ENCODE measurements at places on chromosomes 11 and 22.

DNA sequence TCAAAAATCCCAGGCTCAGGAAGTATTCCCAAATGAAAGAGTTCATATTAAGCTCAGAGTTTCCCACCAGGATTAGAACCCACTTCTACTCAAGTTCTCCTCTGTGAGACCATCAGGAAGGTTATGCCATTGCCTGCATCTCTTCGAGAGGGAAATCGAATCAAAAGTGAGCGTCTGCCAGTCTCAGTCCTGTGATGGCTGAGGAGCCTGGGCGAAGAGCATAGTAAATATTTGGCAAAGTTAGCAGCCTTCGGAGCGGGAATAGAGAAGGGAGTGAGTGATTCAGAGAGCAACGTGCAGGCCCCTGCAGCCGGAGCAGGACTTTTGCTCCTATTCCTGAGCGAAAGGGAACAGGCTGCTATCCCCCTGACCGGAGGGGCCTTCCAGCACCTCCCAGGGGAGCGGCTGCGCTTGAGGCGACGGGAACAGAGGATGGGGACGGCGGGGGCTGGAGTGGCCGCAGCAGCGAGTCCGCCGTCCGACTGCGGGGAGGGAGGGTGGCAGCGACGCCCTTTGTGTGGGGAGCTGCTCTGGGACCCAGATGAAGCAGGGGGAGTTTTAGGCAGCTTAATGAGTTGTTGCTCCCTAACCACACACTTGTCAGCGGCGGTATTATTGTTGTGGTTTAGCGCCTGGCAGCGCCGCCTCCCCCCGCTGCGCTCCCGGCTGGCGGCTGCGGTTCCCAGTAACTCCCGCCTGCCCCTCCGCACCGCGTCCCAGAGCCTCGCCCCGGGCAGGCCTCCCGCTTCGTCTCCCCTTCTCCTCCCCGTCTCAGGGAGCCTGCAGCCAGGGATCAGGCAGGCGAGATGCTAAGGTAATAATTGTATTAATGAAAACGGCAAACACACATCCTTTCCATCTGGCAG lies 21.7 kb upstream of the NRGN start:
- no peak for DNase-seq

DNA sequence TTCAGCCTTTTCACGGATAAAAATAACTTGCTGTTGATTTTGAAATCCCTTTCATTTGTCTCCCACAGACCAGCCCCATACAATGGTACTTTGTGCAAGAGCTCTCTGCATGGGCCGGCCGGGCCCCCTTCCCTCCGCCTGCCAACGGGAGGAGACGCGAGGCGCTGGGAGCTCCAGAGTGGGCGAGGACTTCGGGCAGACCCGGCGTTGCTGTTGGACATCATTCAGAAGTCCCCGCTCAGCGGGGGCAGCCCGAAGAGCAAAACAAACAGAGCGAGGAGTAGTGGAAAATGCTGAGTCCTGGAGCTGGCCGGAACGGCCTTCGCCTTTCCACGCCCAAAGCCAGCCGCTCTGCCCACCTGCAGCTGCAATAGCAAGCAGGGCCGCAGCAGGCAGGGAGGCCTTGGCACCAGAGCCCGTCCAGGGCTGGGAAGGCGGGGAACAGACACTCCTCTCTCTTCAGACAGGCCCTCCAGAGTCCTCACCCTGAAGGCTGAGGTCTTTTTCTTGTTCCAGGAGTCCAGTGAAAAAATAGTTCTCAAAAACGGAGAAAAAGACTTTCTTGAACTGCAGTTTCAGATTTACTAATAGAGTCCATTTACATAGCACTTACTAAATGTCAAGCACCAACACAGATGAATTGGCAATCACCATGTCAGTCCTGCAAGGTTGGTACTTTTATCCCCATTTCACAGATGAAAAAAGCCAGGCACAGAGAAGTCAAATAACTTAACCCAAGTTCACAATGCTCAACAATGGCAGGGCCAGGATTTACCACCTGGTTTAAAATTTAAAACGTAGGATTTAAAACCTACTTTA lies 135.5 kb downstream of the ETS1 start:
- DNase-seq, result peak; percentile 57

GRCh38 chr22:32665676-32666075 lies 135.8 kb upstream of the TIMP3 start:
- DNase-seq, result no peak

GRCh38 chr11:4393209-4393857 lies at the start of gene TRIM21:
Gene TRIM21 (minus strand): TSS chr11:4393702. CDS start chr11:4390409, 3,293 bp downstream.
- peak; percentile 83 for DNase-seq

DNA sequence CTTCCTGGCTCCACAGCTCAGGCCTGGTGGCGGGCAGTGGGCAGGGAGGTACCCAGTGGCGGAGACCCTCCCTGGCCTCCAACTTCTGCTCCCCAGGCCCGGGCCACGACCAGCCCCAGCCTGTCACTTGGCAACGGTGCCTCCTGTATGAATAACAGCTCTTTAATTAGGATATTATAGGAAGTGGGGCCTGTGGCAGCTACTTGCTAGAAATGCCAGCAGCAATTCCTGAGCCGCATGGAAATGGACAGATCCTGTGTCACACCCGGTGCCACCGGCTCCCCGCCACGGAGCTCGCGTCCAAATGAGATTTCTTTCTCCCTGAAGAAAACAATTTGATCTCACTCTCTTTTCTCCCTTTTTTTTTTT lies 104.5 kb downstream of the CHST1 start:
- DNase-seq, result no peak

GRCh38 chr22:45978275-45978713 lies 1.3 kb upstream of the WNT7B start:
- DNase-seq, result no peak

- no peak for DNase-seq
Measured at GRCh38 chr11:124577716-124578427, 8.1 kb downstream of the OR8A1 start.

DNA sequence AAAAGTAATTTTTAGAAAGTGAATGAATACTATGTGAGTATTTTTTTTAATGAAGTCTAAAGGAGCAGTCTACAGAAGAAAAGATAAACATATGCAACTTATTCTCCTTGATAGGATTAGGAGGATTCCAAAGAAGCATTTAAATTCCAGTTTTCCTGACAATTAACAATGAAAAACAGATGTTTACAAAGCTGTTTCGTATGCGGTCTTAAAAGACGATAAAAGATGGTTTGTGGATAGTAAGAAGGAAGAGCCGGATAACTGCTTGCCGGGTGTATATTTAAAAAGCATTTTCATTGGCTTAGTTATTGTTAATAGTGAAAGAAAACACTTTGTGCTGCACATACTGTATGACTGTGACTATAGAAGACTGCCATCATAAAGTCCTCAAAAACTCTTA lies 120.0 kb upstream of the C11orf58 start:
- no peak for DNase-seq

DNA sequence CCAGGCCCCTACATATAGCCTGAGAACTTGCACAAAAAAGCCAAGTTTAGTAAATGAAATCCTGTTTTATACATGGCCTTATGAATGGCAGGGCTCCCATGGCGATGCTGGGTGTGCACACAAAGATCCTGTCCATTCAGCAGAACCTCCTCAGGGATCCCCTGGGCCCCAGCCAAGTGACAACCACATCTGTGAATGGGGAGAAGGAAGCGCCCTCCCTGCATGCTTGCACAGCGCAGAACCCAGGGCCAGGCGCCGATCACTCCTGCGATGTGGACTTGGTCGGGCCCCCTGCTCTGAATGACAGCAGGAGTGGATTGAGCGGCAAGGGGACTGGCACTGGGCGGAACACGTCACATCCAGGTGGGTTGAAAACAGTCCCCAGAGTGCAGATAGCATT lies 4.5 kb upstream of the CDC42EP2 start:
- no peak for DNase-seq

DNA sequence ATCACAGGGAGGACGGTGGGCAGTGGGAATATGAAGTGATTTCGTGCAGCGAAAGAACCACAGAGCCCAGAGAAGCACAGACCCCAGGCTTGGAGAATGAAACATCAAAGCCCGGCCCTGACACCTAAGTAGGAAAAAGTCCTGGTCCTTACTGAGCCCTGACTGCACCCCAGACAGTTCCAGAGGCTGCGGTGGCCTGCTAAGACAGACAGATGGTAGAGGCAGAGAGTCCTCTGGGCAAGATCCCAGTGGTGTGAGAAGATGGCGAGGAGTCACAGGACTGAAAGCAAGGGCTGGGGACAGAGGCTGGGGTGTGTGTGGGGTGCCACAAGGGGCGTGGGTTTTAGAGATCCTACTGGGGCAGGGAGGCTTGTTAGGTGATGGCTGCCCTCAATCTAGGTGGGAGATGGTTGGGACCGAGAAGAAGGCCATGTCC lies 3.7 kb downstream of the CBX6 start:
- DNase-seq, result no peak

- DNase-seq, result no peak
Measured at GRCh38 chr22:47197773-47198500, 435.5 kb downstream of the TBC1D22A start.

GRCh38 chr11:78958444-78958843 lies 383.8 kb upstream of the NARS2 start:
- DNase-seq, result no peak

DNA sequence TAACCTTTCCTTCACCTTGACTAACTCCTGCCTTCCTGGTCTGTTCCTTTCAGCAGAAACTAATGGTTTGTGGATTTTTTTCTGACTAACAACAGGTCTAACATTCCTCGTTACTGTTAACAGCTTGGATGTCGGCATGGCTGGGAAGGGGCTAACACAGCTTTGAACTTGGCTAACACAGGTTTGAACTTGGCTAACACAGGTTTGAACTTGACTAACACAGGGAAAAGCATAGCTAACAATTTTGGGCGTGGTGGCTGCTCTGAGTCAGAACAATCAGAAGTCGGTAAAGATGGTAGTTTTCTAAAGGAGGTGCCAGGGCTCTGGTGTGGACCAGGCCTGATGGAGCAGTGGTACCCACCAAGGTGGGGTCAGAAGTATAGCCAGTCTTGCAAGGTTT lies 16.1 kb downstream of the MIAT start:
- peak; percentile 13 for DNase-seq

DNA sequence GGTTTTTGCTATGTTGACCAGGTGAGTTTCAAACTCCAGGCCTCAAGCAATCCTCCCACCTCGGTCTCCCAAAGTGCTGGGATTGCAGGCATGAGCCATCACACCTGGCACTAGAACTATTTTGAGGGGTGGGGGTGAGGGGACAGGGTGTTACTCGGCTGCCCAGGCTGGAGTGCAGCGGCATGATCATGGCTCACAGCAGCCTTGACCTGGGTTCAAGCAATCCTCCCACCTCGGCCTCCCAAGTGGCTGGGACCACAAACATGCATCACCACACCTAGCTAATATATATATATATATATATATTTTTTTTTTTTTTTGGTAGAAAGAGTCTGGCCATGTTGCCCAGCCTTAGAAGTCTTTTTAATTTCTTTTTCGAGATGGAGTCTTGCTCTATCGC lies 17.1 kb upstream of the IFITM3 start:
- DNase-seq, result no peak

DNA sequence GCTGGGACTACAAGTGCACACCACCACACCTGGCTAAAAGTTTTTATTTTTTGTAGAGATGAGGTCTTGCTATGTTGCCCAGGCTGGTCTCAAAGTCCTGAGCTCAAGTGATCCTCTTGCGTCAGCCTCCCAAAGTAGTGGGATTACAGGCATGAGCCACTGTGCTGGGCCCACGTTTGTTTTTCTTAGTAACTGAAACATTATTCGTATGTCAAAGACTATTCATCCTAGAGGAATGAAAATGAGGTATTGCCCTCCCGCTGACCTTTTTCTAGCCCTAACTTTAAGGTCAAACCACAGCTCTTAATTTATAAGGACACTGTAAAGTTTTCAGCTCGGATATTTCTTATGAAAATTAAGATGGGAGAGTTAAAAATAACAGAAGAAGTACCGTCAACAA lies 33.2 kb upstream of the PAX6 start:
- peak; percentile 24 for DNase-seq

DNA sequence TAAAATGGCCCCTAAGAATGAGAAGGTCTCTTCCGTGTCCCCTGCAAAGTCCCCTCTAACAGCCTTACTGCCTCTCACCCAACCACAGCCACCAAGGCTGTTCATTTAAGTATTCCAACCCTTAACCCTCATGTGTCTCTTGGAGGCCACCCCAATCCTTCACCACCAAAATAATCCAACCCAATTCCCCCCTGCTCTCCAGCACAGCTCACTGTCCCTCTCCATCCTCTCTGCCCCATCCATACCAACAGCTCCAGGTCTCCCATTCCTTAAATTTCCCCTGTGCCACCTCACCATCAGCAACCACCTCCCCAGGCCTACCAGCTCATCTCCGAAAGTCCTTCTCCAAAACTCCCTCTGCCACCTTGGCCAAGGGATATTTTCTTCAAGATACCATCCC lies 1.4 kb downstream of the FAM168A start:
- DNase-seq, result no peak

- no peak for DNase-seq
Measured at GRCh38 chr11:10655943-10656576, 37.5 kb downstream of the IRAG1 start.

GRCh38 chr11:32071811-32072210 lies 19.1 kb upstream of the RCN1 start:
- peak; percentile 63 for DNase-seq

DNA sequence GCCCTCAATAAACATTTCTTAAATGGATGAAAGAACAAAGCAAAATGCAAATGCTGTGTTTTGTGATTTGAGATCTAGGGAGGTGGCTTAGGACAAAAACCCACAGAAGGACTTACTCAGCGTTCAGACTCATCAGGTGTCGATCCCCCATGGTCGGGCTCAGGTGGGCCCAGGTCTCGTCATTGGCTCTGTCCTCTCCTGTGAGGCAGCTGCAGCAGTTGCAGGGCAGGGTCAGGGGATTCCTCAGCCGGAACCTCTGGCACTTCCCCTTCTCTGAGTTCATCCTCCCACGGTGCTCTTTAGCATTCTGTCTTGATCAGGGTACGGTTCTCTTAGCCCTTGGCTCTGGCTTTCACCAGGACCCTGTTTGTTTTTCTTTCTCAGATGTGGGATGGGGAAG lies 14.0 kb upstream of the ACR start:
- no peak for DNase-seq

- DNase-seq, result peak; percentile 91
Measured at GRCh38 chr11:13339195-13340153, 61.9 kb downstream of the BMAL1 start.

DNA sequence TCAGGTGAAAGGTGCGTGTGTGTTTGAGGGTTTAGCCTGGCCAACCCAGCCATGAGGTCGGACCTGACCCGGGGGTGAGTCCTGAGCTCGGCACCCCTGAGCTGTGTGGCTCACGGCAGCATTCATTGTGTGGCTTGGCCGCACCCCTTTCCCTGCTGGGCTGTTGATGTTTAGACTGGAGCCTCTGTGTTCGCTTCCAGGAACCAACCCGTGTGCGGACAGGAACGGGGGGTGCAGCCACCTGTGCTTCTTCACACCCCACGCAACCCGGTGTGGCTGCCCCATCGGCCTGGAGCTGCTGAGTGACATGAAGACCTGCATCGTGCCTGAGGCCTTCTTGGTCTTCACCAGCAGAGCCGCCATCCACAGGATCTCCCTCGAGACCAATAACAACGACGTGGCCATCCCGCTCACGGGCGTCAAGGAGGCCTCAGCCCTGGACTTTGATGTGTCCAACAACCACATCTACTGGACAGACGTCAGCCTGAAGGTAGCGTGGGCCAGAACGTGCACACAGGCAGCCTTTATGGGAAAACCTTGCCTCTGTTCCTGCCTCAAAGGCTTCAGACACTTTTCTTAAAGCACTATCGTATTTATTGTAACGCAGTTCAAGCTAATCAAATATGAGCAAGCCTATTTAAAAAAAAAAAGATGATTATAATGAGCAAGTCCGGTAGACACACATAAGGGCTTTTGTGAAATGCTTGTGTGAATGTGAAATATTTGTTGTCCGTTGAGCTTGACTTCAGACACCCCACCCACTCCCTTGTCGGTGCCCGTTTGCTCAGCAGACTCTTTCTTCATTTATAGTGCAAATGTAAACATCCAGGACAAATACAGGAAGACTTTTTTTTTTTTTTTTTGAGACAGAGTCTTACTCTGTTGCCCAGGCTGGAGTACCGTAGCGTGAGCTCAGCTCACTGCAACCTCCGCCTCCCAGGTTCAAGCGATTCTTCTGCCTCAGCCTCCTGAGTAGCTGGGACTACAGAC lies 53.9 kb upstream of the PPP6R3 start:
- DNase-seq, result no peak
